MV-4-11 (cell line): ENCODE measurements at places on chromosomes 5 and 9.

DNA sequence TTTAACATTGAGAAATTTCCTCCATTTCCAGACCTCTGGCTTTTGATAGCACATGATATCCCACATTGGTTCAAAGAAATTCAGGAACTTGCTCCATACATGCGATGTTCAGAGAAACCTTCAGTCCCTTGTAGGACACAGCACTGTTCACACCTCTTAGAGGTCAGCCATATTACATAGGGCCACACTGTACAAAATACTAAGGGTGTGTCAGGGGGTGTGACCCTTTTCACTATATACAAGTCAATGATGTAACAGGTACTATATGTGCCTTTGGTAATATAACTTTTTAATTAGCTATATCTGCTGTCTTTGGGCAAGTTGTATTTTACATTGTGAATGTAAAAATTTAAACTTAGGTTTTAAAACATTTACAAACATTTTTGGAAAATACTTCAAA is 505.5 kb downstream of the ENC1 start:
- DNase-seq: no peak

- DNase-seq: no peak
Observed at GRCh38 chr9:87152256-87152655, 204.9 kb upstream of the GAS1 start.

- DNase-seq: no peak
Observed at GRCh38 chr9:106941916-106942315, 79.0 kb downstream of the ZNF462 start.

DNA sequence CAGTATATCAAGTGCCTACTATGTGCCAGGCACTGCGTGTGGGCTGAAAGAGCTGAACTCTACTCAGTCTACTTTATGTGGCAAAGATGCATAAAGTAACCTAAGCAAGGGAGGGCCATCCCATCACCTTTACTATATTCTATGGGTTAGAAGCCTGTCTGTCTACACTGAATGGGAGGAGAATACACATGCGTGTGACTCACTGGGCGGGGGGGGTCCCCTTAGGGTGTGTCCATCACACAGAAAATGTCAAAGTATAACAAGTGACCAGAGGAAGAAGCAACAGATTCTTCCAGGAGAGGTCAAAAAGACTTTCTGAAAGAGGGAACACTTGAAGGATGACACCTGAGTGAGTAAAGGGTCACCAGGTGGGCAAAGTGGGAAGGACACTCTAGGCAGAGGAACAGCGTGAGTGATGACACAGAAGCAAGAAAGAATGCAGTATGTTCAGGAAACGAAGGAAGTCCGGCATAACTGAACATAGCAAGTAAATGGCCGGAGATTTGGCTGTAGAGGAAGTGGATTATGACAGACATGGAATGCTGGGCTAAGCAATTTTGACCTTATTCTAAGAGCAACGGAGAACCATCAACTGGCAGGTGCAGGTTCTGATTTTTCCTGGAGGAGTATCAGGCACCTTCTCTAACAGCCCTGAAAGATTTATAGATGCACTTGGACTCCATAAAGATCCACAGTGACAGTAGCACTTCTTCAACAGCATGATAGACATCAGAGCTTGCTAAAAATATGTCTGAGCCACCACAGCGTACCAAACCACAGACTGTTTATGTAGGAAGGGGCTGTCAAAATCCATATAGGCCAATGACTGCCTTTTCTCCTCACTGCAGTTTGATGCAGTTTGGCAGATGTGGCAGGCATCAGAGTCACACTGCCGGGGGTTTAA is 8.0 kb upstream of the WHRN start:
- DNase-seq: peak; percentile 43

GRCh38 chr5:35309365-35310130 is 79.3 kb upstream of the PRLR start:
- DNase-seq: no peak

DNA sequence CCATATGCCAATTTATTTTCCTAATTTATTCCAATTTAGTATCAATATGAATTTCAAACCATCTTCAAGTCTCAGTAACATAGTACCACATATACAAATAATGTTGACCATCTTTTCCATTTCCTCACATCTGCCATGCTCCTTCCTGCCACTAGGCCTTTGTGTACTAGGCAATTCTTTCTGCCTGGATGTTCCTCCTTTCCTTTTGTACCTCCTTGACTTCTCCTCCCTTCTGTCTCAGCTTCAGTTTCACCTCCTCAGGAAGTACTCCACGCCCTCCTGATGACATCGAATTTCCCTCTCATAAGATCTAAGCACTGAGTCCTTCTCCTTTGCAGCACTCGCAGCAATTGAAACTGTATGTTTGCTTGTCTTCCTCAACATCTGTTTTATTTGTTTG is 53.9 kb downstream of the MEF2C start:
- DNase-seq: peak; percentile 91

DNA sequence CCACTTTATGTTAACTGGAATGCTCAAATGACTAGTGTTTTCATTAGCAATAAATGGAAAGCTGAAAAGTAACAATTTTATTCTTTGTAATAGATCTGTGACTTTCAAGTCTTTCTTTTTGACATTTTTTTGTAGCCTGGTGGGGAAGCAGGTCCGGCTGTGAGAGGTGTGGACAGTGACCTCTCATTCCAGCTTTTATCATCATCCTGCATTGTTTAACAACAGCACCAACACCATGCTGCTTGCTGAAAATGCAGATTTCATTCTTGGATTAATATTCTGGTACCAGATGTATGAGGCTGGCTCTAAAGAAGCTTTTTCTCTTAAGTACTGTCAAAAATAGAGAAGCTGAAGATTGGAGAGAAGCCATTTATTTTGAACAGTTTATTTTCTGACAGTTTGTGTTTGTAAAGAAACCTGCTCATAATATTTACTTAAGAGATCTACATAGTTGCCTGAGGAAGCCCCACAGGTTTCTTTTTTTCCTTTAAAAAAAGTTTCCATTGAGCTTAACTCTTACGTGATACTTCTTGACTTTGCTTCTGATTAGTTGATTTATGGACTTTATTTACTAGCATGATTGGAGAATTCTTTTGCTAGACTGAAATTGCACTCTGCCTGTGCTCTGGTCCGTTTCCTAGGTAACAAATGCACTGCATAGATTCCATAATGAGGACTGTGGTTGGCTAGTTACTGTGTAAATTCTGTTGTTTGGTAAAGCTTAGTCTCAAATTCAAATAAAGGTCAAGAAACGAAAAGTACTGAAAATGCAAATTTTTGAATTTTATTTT is 3.4 kb downstream of the KIAA1958 start:
- no peak for DNase-seq

- DNase-seq: no peak
Observed at GRCh38 chr5:135895474-135896006, at the start of gene IL9. Gene IL9, minus strand, starts transcription at chr5:135895841. Its CDS starts 25 bp downstream, at chr5:135895816.

GRCh38 chr5:152503206-152503605 is 98.1 kb upstream of the NMUR2 start:
- DNase-seq: no peak
